ENCODE measurements at places on chromosomes 16 and 17.
A peak's percentile ranks its signal among the peaks of the same experiment; 100 is the strongest.

DNA sequence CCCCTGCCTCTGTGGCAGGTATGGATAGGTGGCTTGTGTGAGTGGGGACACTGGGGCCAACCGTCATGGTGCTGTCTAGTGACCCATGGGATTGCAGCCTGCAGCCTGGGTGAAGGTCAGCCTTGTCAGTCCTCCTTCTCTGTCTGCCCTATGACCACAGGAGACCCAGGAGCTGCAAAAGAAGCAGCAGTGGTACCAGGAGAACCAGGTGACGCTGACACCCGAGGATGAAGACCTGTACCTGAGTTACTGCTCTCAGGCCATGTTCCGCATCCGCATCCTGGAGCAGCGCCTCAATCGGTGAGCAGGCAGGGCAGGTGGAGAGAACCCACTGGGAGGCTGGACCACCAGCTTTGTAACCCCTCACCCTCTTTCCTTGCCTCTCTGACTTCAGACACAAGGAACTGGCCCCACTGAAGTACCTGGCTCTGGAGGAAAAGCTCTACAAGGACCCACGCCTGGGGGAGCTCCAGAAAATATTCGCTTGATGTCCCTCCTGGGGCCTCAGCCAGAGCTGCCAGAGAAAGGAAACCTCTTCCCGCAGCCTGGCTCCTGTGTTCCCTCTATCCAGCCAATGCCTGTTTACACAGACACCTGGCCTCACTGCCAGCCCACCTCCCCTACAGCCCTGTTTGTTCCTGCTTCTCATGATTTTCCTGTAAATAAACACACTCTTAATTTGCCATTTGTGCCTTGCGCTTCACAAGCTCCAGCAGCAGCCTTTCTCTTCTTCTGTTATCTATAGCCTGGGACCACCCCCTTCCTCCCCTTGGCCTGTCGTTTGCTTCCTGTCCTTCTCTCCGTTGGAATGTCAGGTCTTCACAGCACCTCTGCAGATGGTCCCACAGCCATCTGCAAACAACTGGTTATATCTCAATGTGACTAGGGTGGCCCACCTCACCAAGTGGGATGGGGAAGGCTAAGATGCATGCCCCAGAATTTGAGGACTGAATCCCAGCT is 4.5 kb upstream of the KATNB1 start:
- DNase-seq, result no peak

GRCh38 chr17:7798839-7799238 is 35.2 kb upstream of the KDM6B start:
- DNase-seq, result no peak

DNA sequence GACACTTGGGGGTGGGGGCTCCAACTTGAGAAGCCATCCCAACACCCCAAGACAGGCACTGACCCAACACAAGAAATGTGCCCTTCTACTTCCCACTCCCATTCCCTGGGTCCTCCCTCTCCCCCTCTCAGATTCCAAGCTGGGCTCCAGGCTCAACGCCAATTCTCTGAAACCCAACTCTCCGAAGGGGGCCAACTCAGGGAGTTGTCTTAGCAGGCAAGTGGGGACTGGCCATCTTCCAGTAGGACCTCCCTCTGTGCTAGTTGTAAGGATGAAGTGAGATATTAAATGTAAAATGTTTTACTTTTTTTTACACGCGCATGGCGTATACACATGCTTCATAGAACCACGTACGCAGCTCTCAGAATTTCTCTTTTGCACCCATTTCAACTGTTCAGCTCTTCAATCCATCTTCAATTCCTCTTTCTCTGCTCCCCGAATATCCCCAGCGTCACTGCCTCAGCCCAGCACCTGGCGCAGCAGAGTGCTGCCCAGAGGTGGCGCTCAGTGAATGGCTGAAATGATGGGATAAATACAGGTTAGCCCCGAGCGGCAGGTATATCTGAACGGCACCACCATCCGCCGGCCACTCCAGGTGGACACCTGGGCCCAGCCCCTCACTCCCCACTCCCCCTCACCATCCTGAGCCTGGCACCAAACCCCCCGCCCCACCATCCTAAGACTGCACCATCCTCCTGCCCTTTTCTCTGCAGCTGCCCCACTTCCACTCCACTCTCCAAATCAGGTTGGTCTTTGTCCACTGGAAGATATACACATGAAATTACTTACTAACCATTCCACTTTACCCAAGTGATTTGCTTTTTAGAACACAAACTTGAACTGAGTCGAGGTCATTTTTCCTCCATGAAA is 43.9 kb upstream of the TNRC6C start:
- no peak for DNase-seq

- DNase-seq, result no peak
Measured at GRCh38 chr16:8808009-8808408, 10.4 kb downstream of the PMM2 start.

DNA sequence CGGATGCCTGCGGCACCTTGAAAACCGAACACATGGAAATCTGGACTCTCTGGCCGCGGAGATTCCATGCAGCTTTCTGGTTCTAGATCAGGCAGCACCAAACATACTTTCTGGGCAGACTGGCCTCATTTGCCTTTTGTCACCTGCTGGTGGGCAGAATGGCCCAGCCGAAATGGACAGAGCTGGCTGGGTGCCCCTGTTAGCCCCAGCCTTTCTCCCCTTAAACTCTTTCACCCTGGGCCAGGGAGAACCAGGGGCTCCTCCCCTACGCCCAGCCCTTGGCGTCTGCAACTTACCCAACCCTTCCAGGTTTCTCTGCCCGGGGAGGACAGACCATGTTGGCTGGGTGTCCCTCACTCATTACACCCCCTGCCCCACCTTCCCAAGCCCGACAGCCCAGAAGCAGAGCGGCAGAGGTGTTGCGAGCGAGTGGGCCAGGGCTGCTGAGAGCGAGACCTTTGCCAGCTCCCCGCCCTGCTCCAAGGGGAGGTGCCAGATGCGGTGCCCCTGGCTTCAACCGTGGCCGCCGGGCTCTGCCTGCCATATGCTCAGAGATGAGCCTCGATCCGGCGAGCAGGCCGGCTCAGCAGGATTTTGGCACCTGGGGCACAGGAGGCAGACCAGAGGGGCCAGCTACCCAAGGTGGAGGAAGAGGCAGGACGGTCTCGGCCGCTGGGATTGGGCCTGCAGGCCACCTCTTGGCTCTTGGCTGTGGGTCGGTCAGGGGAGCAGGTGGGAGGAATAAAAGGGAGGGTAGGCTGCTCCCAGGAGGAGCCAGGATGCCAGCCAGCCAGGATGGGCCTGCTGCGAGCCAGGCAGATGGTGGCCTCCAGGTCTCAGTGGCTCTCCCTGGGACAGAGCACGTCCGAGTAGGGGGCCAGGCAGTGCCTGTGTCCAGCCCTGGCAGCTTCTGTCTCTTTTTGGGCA is 191.3 kb downstream of the NTN1 start:
- DNase-seq, result no peak

GRCh38 chr17:2214047-2214928 is 89.3 kb downstream of the SMG6 start:
- DNase-seq, result peak; percentile 28

- DNase-seq, result no peak
Measured at GRCh38 chr16:65068151-65068740, 53.6 kb downstream of the CDH11 start.

DNA sequence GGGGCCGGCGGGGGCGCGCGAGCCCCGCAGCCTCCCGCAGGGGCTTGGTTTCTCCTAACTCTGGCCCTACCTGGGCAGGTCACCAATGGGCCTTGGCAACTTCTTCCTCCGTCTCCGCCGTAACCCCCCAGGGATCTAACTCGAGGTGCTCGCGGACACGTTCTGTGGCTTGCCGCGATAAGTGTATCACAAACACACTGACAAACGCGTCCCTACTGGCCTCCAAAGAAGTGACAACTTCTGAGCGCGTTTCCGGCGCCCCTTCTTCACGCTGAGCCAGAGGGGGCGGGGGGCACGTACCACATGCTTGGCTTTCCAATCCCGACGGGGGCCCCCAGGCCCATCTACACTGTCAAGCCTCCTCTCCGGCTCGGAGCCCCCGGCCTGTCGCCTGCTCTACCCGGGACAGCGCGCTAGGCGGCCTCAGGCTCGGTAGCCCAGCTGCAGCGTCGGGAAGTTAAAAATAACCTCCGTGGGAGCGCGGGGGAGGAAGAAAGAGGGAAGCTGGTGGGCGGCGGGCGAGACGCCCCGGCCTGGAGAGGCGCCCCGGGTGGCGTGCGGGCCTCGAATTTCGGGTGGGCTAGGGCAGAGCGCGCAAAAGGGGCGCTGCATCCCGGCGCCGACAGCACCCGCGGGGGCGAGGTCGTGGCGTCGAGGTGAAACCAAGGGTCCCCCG is 725 bp upstream of the SPHK1 start:
- peak; percentile 56 for DNase-seq
